Naive thymus-derived CD8-positive, alpha-beta T cell (primary cell): ENCODE measurements at places on chromosomes 3 and 15.

- DNase-seq, result no peak
These were observed 201.1 kb downstream of the AKAP13 start for GRCh38 chr15:85581495-85581894.

GRCh38 chr3:181839916-181840297 lies 128.2 kb downstream of the SOX2 start:
- no peak for DNase-seq

DNA sequence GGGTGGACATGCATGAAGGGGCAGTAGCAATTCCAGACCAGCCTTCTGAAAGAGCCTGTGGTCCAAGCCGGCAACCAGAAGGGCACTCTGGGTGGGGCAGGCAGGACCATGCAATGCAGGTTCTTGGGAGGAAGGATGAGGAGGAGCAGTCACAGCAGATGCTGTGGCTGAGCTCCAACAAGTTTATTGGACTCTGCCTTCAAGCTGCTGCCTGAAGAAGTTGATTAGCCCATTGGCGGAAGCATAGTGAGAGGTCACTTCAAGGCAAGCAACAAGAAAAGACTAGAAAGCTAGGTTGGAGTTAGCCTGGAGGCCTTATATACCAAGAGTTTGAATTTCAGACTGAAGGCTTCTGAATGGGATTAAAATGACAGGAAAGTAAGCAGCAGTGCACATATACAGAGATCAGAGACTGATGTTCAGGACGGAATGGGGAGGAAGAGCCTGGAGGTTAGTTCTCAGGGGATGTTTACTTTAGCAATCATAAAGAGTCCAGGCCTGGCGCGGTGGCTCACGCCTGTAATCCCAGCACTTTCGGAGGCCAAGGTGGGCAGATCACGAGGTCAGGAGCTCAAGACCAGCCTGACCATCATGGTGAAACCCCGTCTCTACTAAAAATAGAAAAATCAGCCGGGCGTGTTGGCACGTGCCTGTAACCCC lies 39.9 kb downstream of the SFMBT1 start:
- DNase-seq, result no peak

DNA sequence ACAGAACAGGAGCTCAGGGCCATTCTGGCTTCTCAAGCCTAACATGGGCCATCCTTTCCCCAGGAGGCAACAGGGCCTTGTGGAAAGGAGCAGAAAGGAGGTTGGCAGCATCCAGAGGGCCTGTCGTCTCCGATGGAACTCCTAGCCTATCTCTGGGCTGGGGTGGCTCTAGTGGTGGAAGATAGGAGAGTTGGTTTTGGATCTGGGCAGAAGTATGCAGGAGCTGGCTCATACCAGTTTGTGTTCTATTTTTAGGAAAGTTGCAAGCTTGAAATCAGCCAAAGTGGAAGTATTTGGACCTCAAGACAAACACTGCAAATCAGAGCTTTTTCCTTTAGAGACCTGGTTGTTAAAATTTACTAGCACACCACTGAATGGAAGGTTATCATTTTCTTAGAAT lies 35.4 kb upstream of the XCR1 start:
- DNase-seq, result no peak

DNA sequence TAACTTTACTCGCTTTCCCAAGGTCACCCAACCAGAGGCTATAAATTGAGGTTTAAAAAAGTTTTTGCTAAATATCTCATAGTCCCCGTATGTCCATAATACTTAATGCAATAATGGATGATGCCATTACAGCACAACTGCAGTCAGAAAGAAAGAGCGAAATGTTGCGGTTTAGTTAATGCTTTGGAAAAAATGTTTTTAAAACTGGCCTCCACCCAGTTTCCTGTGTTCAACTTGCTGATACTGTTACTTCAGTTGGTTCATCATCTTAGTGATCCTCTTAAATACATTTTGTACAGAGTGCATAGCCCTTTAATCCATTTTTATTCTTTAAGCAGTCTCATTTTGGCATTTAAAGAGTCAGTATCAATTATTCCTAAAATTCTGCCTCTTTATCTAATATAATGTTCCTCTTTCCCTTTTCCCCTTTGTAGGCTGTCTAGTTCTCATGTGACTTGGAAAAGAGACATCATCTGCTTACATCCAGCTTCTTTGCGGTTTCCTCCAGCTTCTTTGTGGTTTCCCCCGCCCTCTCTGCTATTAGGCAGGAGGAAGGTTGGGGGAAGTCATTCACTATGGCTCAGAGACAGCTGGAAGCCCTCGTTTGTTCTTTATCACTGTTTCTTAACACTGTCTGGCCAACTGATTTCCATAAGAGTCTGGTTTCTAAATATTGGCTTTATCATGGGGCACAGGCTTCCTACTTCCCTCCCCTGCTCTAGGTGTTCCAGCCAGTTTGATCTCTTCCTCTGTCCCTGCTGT lies 154.3 kb downstream of the GOLIM4 start:
- DNase-seq, result no peak

GRCh38 chr15:51280838-51281237 lies 57.6 kb downstream of the CYP19A1 start:
- DNase-seq, result no peak

DNA sequence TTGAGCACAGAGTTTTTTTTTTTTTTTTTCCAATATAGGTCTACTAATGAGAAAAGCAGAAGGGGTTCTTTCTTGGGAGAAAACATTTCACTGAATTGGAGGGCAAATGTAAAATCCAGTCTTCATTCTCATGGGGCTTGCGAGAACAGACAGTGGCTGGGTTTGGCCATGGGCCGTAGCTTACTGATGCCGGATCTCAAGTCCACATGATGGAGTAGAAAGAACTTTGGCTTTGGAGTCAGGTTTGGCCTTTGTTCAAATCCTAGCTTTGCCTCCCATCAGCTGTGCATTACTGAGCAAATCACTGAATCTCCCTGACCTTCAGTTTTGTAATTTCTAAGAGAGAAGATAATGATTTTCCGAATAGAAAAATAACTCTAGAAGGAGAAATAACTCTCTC lies 59.7 kb downstream of the LMCD1 start:
- DNase-seq, result no peak

- no peak for DNase-seq
These were observed 11.1 kb upstream of the SATB1 start for GRCh38 chr3:18436213-18436612.

DNA sequence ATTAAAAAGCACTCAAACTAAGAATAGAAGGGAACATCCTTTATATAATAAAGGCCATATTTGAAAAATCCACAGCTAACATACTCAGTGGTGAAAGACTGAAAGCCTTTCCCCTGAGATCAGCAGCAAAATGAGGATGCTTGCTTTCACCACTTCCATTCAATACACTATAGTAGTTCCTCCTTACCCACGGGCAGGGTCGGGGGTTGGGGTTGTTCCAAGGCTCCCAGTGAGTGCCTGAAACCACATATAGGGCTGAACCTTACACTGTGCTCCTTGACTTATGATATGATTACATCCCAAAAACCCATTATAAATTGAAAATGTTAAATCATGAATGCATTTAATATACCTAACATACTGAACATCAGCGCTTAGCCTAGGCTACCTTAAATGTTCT lies 37.7 kb downstream of the ALDH1L1 start:
- no peak for DNase-seq

- DNase-seq, result no peak
These were observed 39.9 kb downstream of the PPCDC start for GRCh38 chr15:75063338-75063737.
